ENCODE measurements at places on chromosomes 2 and 18.

GRCh38 chr2:25304321-25304720 lies 37.4 kb downstream of the DNMT3A start:
- no peak for DNase-seq

- DNase-seq: no peak
Observed at GRCh38 chr2:113201496-113202304, 27.9 kb downstream of the PSD4 start.

DNA sequence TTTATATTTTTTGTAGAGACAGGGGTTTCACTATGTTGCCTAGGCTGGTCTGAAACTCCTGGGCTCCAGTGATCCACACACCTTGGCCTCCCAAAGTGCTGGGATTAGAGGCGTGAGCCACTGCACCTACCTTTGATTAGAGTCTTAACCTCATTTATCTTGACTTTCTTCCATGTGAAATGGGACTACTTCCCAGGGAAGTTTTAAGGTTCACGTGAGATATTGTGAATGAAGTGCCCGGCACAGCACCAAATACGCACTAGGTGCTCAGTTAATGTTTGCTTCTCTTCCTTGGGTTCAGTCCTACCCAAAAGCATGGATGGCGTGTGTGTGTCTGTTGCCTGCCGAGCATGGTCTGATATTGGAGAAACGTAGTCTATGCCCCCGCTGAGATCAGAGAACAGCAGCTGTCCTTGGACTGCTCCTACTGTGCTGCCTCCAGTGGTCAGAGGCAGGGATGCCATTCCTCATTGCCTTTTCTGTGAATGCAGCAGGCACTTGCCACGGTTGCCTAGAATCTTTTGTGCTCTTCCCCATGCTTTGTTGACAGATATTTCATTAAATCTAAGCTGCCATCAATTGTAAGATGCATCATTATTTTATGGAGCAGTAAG lies 12.3 kb upstream of the TFCP2L1 start:
- DNase-seq: peak; percentile 39

DNA sequence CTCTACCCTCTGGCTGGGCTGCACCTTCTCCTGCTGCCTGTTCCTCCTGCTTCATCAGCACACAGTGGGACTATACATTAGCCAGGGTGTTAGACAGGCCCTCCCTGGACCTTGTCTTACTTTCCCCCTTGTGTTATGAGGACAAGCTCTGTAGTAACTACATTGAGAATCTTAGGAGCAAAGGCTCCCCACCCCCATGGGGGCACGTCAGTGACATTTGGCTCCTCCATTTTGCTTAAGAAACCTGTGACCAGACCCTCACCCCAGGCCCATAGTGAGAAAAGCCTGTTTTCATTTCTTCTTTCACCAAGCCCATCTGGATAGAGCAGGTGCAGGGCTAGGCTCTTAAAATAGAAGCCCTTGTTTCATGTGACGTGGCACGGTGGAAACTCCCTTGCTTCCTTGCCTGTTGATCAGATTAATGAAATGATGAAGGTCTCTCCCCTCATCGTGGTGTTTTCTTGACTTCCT lies 146.7 kb downstream of the RPIA start:
- no peak for DNase-seq

DNA sequence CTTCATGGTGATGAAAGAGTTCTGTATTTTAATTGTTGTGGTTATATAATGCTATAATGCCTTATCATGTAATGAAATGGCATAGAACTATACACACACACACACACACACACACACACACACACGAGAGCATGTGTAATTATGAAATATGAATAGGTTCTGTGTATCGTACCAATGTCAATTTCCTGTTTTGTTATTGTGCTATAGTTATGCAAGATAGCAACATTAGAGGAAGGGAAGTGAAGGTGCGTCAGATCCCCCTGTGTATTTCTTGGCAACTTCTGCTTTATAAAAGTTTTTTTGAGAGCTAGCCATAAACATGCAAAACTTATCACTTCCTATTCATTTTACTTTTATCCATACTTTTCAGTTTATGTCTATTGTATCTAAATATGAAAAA lies 60.7 kb upstream of the ARHGAP15 start:
- DNase-seq: peak; percentile 41

DNA sequence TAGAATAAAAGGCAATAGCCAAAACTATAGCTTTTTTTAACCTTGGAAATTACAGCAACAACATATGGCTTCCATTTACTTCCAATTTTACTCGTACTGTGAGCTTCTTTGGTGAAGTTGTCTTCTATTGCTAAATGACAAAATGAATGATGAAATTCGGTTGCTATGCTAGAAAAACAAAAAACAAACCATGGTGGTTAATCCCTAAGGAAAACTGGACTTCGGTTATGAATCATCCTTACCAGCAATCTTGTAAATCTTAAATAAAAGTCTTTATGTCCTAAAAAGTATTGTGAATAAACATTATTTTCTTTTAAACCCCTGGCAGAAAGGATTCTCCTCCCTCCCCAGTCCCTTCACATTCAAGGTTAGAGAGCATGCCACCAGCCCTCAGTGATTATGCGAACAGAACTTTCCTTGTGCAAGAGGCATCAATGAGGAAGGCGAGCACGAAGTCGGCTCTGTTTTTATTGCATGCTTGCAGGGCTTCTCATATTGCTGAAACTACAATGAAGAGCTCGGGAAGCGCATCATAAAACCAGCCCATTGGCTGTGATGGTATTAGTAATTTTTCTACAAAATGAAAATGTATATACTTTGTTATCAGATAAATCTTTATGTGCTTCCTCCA lies 62.9 kb downstream of the ZNF521 start:
- no peak for DNase-seq

GRCh38 chr18:79749251-79750191 lies 48.2 kb upstream of the KCNG2 start:
- no peak for DNase-seq

DNA sequence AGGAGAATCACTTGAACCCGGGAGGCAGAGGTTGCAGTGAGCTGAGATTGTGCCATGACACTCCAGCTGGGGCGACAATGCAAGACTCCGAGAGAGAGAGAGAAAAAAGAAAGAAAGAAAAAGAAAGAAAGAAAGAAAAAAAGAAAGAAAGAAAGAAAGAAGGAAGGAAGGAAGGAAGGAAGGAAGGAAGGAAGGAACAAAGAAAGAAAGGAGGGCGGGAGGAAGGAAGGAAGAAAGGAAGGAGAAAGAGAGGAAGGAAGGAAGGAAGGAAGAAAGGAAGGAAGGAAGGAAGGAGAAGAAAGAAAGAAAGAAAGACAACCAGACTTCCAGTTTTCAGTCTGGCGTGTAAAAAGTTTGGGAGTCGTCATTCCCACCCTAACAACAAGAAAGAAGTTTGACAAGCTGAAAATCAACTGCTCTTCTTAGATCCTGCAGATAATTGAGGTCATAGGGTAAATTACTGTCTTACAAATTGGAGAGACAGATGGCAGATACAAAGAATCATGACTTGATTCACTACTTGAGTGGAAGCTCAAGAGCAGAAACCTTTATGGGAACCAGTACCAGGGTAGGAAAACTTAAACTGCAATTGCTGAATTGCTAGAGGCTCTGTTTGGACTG lies 15.1 kb upstream of the CYP27C1 start:
- no peak for DNase-seq

GRCh38 chr2:28901841-28902240 lies 7.4 kb downstream of the WDR43 start:
- DNase-seq: no peak

DNA sequence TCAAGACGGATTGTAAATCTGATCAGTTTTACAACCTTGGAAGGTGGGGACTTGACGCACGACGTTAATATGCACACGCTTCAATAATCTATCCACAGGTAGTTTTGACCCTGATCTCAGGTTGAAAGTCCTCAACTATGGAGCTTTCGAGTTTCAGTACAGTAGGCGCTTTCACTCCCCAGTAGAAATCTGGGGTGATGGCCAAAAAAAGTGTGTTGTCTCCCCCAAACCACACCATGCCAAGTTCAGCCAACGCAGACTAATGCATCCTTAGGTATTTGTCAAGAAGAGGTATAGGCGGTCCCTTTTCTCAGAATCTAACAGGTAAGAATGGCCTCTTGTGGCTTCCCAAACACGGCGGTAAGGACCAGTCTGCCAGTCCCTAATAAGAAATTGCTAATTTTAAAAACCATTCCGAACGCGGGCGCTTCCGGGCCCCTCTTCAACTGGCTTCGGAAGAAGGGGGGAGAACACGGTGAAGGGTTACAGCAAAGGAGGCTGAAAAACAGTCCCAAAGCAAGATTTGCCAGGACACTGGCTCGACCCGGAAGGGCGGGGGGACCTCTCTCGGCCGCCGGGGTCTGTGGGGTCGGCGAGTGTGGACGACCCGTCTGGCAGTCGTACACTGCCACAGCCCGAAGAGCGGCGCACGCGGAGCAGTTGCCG lies 659 bp downstream of the FAM210A start:
- DNase-seq: no peak

DNA sequence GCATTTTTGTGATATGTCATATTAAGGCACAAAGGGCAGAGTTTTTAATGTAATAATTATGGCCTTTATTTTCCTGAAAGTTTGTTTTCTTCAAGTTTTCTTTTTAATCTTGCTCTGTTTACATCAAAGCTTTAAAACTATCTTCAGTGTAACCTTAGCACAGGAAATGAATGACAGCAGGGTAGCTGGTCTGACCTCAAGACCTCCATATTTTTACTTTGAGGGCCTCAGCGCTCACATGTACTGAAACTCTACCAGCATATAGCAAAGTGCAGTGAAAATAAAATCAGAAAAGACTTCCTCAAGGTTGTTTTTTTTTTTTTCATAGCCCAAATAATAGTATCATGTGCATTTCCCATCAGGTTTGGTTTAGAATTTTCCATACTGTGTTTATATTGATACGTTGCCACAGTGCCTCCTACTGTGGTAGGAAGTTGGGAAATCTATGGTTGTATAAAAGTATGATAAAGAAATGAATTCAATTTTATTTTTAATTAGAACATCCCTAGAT lies 163.4 kb downstream of the UBE2E3 start:
- DNase-seq: no peak

DNA sequence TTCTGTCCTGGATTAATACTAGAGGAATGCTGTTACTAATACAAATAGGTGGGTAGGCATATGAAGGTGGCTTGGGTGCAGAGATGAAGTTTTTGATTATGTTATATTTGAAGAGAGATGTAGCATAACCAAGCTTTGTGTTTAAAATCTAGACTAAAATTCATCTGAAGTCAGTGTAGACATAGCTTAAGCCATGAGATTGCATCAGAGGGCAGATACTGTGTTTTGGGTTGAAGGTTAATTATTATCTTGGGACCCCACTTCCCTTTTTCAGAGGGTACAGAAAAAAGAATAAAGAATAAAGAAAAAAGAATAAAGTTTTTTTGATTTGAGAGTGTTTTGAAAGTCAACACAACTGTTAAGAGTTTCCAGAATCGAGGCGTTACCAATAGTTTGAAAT lies 13.0 kb downstream of the PPM1B start:
- no peak for DNase-seq

GRCh38 chr2:186827411-186827810 lies 21.6 kb downstream of the ZSWIM2 start:
- DNase-seq: no peak

DNA sequence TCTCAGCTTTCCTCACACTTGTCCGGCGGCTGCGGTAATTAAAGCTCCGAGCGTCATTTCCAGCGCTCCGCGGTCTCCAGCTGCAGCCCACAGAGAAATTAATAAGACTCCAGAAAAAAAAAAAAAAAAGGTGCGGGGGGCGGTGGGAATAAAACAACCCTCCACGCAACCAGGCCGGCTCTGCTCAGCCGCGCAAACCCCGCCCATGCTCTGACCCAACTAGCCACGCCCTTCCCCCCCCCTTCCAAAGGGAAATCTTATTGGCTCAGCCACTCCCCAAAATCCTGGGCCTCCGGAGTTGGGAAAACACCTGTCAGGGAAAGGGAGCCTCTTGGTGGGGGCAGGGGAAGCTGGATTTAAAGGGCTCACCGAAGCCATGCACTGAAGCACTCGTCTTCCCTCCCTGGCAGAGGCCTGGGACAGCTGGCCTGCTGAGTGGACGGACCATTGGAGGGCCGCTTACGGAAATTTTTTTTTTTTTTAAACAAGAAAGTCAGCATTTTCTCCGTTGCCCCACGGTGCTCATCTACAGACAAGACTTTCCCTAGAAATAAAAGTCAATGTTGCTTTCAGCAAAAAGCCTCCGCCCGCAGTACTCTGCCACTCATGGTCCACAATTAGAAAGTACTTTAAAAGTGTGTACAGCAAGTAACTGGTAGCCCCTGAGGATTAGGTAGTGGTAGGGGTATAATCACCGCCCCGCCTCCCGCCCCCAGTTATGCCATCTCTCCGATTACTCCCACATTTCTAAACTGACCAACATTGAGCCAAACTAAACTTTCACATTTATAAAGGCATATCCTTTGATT lies 674 bp upstream of the ERBB4 start:
- DNase-seq: no peak

DNA sequence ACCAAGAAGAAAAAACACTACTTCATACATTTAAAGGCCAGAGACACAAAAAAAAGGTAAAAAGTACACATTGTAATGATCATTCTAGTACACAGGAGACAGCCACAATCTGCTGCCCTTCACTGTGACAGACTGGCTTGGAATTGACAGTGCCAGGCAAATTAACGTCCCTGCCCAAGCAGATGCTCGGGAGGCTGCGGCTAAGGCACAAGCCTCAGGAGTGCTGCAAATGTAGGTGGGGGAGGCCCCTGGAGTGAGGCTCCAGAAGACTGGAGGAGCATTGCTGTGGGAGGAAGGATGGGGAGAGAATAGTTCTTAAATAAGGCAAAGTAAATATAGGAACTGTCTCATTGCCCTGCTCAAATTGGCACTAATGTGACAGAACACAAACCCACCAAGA lies 18.6 kb downstream of the ERCC3 start:
- DNase-seq: no peak

DNA sequence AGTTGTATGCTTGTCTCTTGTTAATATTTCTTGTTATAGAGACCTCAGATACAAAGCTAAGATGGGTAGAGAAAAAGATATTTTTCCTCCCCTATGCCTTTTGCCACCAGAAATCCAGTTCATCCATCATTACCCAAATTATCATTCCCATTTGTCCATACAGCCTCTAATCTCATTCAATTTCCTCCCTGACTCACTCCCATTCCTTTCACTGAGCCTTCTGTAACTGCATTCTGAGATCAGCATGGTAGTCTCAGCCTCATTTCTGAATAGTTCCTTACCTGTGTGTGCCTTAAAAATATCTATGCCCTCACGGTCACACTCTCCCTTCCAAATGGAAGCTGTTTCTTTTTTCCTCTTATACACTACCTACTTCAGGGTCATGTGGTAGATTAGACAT lies 15.7 kb upstream of the PIK3C3 start:
- DNase-seq: no peak

All from NAMALWA (cell line).